ENCODE measurements at places on chromosomes 6 and 20.

DNA sequence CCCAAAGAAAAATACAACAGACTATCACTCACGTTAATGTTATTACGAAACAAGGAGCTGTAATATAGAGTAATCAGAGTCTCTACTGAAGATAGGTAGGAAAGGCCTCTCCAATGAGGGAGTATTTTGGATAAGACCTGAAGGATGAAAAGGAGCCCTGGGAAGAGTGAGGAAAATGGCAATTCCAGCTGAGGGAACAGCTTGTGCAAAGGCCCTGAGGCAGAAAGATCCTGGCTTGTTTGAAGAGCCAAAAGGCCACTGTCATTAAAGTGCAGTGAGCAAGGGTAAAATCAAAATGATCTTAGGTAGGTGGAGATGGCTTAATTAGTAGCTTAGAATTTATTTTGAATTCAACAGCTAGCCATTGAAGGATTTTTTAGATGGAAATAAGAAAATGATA lies 138.6 kb downstream of the KHDC1L start:
- DNase-seq = no peak

DNA sequence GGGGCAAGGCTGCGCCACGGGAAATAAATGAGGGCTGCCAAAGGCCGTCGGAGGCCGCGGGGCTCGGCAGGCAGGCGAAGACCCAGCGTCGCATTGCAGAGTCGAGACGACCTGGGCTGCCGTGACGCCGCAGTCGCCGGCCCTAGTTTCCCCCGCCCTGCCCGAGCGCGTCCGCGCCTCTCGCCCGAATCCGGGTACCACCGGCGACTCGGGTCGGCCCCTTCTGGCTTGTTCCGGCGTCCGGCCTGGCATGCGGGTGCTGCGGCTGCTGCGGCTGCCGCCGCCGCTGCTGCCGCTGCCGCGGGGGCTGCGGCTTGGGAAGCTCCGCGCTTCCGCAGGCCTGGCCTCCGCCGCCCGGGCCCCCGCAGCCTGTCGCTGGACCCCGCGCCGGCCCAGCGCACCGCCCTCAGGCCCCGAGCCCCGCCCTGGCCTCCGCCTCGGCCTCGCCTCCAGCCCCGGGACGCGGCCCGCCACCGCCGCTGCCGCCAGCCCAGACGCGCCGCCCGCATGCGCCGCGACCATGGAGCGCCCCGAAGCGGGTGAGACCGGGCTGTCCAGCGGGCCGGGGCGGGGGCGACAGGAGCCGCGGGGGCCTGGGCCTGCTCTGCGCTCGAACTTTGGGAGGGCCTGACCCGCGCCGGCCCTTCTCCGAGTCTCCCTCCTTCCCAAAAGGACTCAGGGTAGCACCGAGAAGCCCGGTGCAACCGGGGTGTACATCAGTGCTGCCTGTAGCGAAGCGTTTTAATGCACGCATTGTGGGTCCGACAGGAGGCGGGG lies at the start of gene AKAP7:
TSS of gene AKAP7 (plus strand) at position 224 of the 777 bp plus-strand sequence. CDS start at position 521, 297 bp downstream.
- peak; percentile 17 for DNase-seq

DNA sequence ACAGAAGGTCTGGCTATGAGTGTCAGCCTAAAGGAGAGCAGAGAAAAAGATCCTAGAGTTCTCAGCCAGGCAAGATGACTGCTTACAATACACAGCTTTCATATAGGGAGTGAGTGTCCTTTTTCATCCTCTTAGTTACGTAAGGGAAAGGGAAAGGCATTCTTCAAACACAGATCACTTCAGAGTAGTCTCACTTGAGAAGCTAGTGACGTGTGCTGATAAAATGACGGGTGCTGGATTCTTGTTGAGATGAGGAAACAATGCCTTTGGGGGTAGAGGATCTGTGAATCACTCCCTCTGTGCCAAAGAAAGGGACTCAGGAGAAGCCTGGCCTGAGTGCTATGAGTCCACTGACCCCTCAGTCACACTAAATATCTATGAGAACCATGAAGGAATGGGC lies 117.3 kb downstream of the QRSL1 start:
- no peak for DNase-seq

- DNase-seq = no peak
These were observed 36.9 kb downstream of the ARHGAP18 start for GRCh38 chr6:129672881-129673631.

DNA sequence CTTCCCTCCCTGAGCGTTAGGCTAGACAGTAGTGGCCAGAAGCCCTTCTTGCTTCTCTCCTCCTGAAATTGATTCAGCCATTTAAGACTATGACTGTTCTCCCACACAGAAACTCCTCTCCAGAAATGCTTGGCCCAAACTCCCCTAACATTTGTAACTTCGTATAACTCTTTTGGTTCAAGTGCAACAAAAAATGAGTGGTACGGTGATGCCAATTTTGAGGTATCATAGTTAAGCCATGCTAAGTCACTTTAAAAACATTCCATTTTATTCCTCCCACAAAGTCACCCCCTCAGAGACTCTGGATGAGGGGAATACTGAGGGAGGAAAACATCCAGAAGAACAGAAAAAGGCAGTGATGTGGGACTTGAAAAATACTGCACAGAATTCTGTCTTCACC lies 21.1 kb upstream of the ROS1 start:
- no peak for DNase-seq

DNA sequence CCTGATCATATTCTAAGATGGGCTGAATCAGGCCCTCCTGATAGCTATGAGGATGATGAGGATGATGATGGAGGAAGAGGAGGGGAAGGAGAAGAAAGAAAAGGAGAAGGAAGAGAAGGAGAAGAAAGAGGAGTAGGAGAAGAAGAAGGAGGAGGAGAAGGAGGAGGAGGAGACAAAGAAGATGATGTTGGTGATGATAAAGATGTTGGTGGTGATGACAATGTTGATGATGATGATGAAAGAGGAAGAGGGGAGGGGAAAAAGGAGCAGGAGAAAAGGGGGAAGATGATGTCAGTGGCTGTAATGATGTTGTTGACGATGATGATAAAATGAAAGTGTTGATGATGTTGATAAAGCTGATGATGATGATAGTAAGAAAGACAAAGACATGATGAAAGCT lies 119.5 kb downstream of the CDC5L start:
- DNase-seq = no peak

Data from stimulated activated CD8-positive, alpha-beta memory T cell treated with anti-CD3 and anti-CD28 coated beads, Interleukin-7, amount 100 ng/mL, for 24 hours (primary cell).